ENCODE measurements at places on chromosomes 7 and 10. TPM values are rescaled to one million over a fixed set of nuclear protein-coding genes. Genes with fewer than 3 reads are reported as not detected.

The TRIM50 gene
- not detected for total RNA-seq

The IFIT1B gene
- not detected for total RNA-seq

The CHST15 gene
- 2.2 TPM for total RNA-seq

The IGFBP1 gene
- total RNA-seq = not detected

The OR6V1 gene
- total RNA-seq = not detected

DNA sequence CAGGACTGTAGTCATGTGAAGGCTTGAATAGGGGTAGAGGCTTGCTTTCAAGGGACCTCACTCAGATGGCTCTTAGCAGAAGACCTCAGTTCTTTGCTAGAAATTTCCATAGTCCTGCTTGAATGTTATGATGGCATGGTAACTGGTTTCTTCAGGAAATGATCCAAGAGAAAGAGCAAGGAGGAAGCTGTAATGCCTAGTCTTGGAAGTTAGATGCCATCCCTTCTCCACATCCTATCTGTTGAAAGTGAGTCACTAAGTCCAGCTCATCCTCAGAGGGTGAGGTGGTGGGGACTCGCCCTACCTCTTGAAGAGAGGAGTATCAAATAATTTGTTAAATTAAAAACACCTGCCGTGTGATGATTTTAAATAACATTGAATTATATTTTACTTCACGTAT is 4.6 kb downstream of the MGAM start:
- no peak for DNase-seq

DNA sequence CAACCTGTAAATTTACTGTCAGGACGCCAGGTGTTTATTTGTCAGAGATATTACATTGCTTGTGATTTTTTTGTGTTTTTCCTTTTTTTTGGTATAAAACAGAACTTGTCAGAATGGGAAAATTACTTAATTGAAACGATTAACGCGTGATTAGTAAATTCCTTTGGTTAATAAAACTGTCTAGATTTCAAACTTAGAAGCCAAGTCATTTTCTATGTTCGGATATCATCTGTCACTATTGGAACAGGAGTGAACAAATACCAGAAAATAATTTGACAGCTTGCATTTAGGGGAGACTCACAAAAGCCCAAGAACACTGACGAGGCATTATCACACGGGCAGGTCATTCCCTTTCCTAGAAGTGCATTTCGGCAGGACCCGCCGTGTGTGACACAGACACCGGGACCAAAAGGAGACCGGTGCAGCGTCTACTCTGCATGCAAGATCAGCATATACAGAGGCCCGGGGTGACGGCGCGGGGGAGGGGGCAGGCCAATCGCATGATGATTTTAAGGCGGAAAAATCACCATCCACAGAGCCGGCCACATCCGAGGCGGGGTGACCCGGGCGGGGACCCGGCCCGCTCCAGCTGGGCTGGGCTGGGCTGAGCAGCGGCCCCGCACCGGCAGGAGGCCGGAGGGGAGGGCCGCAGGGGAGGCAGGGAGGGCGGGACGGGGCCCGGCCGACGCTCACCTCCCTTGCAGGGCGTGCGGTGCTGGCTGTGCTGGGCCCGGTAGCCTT is 841 bp downstream of the GLUD1 start:
- DNase-seq = peak; percentile 48

- DNase-seq = no peak
Measured at GRCh38 chr7:85154282-85154937, 32.4 kb downstream of the SEMA3D start.

GRCh38 chr10:88848499-88848898 is 3.1 kb downstream of the ANKRD22 start:
- no peak for DNase-seq

- no peak for DNase-seq
Measured at GRCh38 chr7:74575811-74576210, 81.7 kb upstream of the GTF2I start.

GRCh38 chr7:26593393-26593792 is 271.0 kb downstream of the SKAP2 start:
- DNase-seq = no peak

- DNase-seq = no peak
Measured at GRCh38 chr10:114749510-114749909, 72.1 kb upstream of the FHIP2A start.

DNA sequence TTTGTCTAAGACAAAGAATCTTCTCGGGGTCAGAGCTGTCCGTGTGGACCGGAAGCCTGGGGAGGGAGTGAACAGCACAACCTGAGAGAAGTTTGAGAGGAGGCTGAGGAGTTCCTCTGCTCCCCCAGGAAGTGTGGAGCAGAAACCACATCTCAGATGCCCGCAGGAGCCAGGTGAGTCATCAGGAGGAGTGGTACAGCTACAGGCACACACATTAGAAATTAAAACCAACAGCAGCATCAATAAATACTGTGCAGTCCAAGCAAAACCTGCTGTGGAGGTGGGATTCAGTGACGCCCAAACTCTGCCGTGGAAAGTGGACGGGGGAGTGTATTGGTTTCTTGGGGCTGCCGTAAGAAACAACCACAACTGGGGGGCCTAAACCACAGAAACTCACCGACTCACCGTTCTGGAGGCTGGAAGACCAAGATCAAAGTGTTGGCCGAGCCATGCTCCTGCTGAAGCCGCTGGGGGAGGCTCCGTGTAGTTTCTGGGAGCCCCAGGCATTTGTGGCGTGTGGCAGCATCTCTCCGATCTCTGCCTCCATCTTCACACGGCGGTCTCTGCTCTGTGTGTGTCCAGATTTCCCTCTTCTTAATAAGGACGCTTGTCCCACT is 31.2 kb upstream of the GARS1 start:
- no peak for DNase-seq

DNA sequence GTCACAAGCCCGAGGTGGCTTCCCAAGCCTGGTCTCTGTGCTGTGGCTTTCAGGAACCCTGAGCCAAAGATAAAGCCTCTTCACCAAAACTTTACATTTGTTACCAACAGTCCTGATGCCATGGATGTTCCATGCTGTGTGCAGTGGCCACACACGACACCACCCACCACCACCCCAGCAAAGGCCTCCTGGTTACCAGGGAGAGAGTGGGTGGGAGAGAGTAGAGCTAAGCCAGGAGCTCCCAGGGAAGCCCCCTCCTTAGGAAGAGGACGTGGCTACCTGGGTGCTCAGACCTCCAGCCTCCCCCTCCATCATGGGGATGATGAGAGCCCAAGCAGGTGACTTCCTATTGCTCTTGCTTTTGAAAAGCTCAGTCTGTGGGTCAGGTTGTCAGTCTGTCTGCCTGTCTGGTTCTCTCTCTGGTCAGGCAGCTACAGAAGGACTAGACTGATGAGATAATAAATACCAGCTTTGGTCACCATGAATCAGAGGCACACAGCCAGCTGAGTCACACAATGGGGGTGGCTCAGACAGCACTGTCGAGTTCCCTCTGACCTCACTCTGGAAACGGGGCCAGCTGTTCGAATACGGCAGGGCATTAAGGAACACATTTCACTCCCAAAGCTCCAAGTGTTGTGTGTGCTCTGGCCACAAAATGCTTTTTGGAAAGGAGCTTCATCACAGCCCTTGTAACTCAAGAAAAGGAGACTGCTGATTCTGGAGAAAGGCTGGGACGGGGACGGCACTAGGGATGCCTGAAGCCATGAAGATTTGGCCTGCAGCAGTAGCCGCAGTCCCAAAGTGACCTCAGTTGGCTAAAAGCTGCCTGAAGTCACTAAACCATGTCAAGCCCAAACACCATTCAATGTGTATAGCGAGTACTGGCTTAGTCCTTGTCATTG is 166.0 kb downstream of the FANK1 start:
- peak; percentile 91 for DNase-seq

DNA sequence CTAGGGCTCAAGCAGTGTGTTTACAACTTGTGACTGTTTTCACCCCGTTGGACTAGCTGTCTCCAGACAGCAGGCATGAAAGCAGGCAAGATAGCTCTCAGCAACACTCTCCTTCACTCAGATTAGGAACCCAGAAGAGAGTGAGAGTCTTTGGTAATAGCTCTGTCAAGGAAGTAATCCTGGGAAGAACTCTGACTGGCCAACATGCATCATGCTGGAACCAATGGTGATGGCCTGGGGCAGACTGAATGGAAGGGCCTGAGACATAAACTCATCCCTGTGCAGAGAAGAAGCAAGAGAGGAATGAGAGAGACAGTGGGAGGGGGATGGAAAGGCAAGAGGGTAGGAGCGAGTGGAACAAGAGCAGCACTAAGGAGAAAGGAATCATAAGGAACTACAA is 48.9 kb downstream of the AKR1D1 start:
- no peak for DNase-seq

DNA sequence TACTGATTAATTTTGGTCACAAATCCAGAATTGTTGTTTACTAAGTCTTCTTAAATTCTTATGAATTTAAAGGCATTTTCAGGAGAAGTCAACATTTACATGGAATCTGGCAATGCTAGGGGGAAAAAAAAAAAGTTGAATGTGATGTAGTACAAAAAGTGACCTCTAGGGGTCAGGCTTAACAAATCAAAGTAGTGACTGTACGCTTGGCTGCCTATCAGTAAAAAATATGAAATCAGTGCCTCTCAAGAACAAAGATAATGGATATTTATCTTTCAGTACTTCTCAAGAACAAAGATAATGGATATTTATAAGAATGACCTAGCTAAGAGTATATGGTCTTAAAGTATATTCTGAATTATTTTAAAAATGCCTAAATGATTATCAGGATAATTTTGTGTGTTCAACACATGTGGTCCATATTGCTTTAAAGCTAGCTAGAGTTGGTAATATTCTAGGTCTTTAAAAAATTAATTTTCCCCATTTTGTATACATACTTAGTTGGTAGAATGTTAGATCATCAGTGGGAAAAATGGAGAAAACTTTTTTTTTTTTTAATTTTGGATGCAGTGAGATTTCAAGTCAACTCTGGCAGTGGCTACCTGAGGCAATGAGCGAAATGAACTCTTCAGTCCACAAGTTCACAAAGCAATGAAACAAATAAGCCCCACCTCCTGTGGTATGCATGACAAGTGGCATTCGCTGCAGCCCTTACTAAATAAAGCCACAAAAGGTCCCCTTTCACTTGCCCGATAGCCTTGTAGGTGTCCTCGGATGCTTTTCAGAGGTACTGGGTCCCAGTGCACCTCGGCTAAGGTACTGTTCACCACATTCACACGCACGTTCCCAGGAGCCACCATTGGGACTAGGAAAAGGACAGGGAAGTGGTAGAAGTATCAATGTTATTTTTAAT is 51.2 kb upstream of the LAMB4 start:
- DNase-seq = peak; percentile 82

GRCh38 chr7:107180378-107180777 is 11.6 kb downstream of the HBP1 start:
- peak; percentile 57 for DNase-seq

DNA sequence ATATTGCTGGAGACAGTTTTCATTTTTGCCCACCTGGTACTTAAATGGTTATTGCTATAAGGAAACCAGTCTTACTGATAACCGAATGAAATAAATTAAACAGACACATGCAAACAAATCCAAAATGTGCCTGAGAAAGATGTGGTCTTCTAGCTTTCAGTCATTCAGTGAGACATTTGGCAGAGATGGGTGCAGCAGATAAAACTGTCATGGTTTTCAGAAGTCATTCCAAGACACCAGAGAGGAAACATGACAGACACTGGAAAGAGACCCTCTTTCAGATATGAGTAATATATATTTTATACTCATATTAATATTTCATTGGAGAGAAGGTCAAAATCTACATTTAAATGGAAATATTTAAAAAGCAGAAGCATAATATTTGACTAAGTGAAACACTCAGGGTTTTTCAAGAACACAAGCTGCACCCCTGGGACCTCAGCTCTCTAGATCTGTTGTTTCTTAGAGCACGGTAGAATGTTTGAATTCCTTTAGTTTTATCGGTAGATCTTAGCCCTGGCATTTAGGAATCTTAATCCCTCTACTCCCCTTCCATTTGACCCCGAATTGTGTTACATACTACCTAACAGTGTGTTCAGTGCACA is 246.1 kb downstream of the AUTS2 start:
- DNase-seq = no peak

- no peak for DNase-seq
Measured at GRCh38 chr7:147659036-147659995, 931.2 kb upstream of the C7orf33 start.

- DNase-seq = no peak
Measured at GRCh38 chr7:94041529-94041928, 37.4 kb upstream of the BET1 start.

DNA sequence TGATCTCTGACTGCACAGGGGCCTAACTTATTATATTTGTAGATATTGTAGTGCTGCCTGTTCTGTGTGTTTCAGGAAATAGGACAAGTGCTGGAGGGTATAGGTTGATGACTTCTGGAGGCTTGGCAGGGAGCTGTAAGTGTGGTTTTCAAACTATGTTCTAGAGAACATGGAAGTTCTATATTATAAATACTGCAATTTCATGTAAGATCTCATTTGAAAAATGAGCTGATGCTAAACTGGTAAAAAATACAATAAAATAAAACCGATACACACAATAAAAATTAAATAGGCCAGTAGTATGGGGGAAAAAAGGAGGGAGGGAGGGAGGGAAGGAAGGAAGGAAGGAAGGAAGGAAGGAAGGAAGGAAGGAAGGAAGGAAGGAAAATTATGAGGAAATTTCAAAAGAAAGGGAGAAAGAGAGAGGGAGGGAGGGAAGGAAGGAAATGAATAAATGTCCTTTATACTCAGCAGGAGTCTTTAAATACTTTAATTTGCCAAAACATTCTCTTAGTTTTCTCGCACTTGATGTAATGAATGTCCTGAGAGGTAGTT is 181.3 kb downstream of the KIAA1217 start:
- DNase-seq = no peak

GRCh38 chr7:17530244-17530643 is 231.8 kb downstream of the AHR start:
- no peak for DNase-seq

- DNase-seq = peak; percentile 15
Measured at GRCh38 chr7:16982640-16983350, 101.0 kb upstream of the AGR3 start.

All from SJCRH30 (cell line).